ENCODE measurements at places on chromosomes 16 and 17. TPM values are rescaled to one million over a fixed set of nuclear protein-coding genes. Genes with fewer than 3 reads are reported as not detected.

SDR42E2 gene
- total RNA-seq: not detected

TEKT3 gene
- total RNA-seq: not detected

GAA gene
- total RNA-seq: 166 TPM

CHD9 gene
- 32.1 TPM for total RNA-seq

MMP15 gene
- total RNA-seq: 41.2 TPM

GFAP gene
- not detected for total RNA-seq

P2RX1 gene
- total RNA-seq: not detected

UTS2R gene
- not detected for total RNA-seq

RPL13 gene
- 6,899 TPM for total RNA-seq

SOST gene
- not detected for total RNA-seq

OTOP3 gene
- total RNA-seq: not detected

PDILT gene
- not detected for total RNA-seq

TBX21 gene
- total RNA-seq: not detected

Measured in glomerular endothelial cell (primary cell).